LHCN-M2 (cell line): ENCODE measurements at places on chromosomes 4 and X.
A peak's percentile ranks its signal among the peaks of the same experiment; 100 is the strongest.

DNA sequence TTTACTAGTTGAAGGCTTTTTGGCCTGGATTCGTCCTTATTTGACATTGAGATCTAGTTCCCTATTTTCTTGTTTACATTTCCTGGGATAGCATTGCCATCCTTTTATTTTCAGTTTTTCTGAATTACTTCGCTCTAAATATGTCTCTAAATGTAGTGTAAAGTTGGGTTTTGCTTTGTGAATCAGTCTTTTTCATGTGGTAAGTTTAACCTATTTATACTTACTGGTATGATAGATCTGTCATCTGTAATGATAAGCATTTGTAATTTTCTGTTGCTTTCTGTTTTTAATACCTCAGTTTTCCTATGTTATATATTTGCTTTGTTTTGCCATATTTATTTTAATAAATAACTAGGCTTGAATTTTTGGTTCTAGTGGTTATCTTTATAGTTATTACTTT lies 6.7 kb downstream of the PDK3 start:
- no peak for DNase-seq

- DNase-seq, result no peak
Measured at GRCh38 chrX:49892542-49892941, 13.3 kb downstream of the USP27X start.

DNA sequence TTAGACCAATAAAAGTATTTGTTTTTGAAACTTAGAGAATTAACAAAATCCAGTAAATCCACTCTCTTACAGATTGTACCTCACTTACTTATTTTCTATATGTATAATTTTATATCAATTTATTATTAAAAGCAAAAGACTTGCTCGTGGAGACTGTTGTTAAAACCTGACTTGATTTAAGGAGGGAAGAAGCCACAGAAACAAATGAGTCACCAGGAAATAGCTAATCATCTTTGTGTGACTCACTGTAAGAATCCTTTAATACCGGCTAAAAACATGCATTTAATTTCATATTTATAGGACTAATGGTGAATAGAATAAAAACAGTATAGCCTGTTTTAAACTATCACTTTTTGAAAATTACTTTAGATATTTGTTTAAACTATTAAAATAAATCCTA lies 29.9 kb upstream of the UBE2NL start:
- peak; percentile 66 for DNase-seq

DNA sequence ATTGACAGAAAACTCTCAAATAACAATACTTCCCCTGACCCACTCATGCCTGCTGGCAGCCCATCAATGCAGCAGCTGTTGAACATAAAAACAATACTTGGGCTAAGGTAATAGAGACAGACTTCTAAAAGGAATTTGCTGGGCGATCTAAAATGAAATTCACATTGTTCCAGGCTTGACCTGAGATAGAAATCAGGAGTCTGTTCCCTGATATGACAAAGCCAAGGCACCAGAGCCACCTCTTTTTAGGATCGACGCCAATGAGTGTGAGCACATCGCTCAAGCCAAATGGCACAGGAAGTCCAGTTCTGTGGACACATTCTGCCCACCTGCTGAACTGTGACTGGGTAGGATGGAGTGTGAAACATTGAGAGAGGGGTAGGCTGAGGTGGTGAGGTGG lies 4.9 kb downstream of the SEPTIN11 start:
- DNase-seq, result peak; percentile 43

- DNase-seq, result peak; percentile 96
Measured at GRCh38 chr4:54165438-54165837, 63.7 kb upstream of the PDGFRA start.

DNA sequence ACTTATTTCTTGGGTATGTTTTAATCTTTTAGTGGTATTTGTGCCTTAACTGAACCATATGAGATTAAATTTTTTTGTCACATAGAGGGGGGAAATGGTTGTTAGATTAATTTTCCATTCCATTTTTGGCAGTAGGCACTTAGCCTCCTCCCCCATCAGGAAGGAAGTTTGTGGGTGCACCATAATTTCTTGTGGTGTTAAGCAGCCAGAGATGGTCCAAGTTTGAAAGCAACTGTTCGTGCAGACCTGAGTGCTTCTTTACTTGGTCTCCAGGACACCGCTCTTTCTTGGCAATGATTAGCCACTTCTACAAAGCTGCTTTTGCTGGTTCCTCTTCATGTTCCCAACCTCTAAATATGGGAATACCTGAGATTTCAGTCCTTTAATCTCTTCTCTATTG lies 92.7 kb upstream of the RPL34 start:
- no peak for DNase-seq
